ENCODE measurements at places on chromosomes 13 and 19.
A peak's percentile ranks its signal among the peaks of the same experiment; 100 is the strongest.

DNA sequence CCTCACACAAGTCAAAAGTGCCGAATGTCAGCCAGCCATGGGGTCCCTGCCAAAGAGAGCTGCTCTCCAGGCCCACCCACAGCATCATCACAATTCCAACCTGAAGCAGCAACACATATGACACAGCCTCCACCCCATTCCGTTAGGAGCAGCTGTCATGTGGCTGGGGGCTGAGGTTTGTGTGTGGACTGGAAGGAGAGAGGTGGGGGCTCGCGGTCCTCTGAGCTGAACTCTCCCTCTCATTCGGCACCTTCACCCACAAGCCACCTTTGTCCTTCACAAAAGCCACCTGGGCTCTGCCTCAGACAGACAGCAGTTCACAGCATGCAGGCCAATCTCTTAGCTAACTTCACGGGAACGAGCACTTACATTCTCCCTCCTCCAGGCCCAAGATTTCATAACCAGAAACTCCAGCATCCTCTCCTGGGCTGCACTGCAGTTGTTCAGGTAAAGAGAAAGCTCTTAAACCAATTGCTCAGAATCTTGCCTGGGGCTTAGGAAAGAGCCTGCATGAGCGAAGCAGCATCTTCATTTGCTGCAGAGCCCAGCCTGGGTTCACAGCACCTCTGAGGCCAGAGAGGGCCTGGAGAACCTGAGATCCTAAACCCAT lies 7.2 kb downstream of the RAB20 start:
- no peak for DNase-seq

- DNase-seq: no peak
Measured at GRCh38 chr13:111120422-111120821, 5.3 kb downstream of the ARHGEF7 start.

GRCh38 chr13:97262058-97262457 lies 39.9 kb downstream of the MBNL2 start:
- DNase-seq: no peak

DNA sequence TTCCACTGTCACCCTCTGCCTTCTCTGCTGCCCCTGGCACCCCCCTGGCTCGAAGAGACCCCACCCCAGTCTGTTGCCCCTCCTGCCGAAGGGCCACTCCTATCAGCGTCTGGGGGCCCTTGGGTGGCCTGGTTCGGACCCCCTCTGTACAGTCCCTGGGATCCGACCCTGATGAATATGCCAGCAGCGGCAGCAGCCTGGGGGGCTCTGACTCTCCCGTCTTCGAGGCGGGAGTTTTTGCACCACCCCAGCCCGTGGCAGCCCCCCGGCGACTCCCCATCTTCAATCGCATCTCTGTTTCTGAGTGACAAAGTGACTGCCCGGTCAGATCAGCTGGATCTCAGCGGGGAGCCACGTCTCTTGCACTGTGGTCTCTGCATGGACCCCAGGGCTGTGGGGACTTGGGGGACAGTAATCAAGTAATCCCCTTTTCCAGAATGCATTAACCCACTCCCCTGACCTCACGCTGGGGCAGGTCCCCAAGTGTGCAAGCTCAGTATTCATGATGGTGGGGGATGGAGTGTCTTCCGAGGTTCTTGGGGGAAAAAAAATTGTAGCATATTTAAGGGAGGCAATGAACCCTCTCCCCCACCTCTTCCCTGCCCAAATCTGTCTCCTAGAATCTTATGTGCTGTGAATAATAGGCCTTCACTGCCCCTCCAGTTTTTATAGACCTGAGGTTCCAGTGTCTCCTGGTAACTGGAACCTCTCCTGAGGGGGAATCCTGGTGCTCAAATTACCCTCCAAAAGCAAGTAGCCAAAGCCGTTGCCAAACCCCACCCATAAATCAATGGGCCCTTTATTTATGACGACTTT lies 2.0 kb downstream of the ZFP36 start:
- peak; percentile 100 for DNase-seq

Measured in Panc1 (cell line).